ENCODE measurements at places on chromosomes 6 and 20.
A peak's percentile ranks its signal among the peaks of the same experiment; 100 is the strongest.

- DNase-seq, result peak; percentile 71
These were observed 159.8 kb upstream of the GGTLC1 start for GRCh38 chr20:24148372-24148771.

- DNase-seq, result no peak
These were observed 48.2 kb downstream of the RBM38 start for GRCh38 chr20:57439432-57439831.

- DNase-seq, result no peak
These were observed 75.4 kb upstream of the LAMA2 start for GRCh38 chr6:128807577-128807976.

- DNase-seq, result no peak
These were observed 69.6 kb downstream of the SSR1 start for GRCh38 chr6:7243179-7243981.

GRCh38 chr20:6057691-6058090 is 3.8 kb upstream of the LRRN4 start:
- peak; percentile 50 for DNase-seq

Measured in lower leg skin (tissue), 4 donors.